ENCODE measurements at places on chromosomes 7 and 10. TPM values are rescaled to one million over a fixed set of nuclear protein-coding genes. Genes with fewer than 3 reads are reported as not detected.

ARMS2 gene
- not detected for total RNA-seq

SPDYE18 gene
- total RNA-seq, result 0.08 TPM

CTNNA3 gene
- not detected for total RNA-seq

PRKCQ gene
- under 0.01 TPM for total RNA-seq

NUTM2A gene
- total RNA-seq, result 0.12 TPM

ACTL6B gene
- not detected for total RNA-seq

SLC35G1 gene
- total RNA-seq, result 3.2 TPM

NEBL gene
- total RNA-seq, result 0.12 TPM

ZNF25 gene
- total RNA-seq, result 10.5 TPM
